Lung microvascular endothelial cell (primary cell): ENCODE measurements at places on chromosomes 6 and 20. TPM values are rescaled to one million over a fixed set of nuclear protein-coding genes. Genes with fewer than 3 reads are reported as not detected.

Gene SPATA25
- total RNA-seq, result 0.44 and 0.79 TPM in 2 replicates

Gene ADISSP
- total RNA-seq, result 10.3 and 19.2 TPM in 2 replicates

Gene COL9A3
- 0.44 and 0.99 TPM in 2 replicates for total RNA-seq

Gene FAM50B
- total RNA-seq, result 4.8 and 7.5 TPM in 2 replicates

Gene MCHR2
- not detected in 2 replicates for total RNA-seq

Gene ALDH5A1
- 0.44 and 1.4 TPM in 2 replicates for total RNA-seq

Gene SAPCD1
- 1.6 and 2.0 TPM in 2 replicates for total RNA-seq

Gene NKX2-4
- not detected in 2 replicates for total RNA-seq

Gene KCNK16
- not detected in 2 replicates for total RNA-seq

Gene B3GALT4
- 4.1 and 6.5 TPM in 2 replicates for total RNA-seq

Gene GABRR1
- not detected in 2 replicates for total RNA-seq

Gene TP53TG5
- total RNA-seq, result not detected in 2 replicates

Gene DEFB125
- total RNA-seq, result not detected in 2 replicates

Gene LINC00237
- total RNA-seq, result not detected in 2 replicates

Gene TTK
- 2.2 and 8.7 TPM in 2 replicates for total RNA-seq
